ENCODE measurements at places on chromosomes 7 and 10.
A peak's percentile ranks its signal among the peaks of the same experiment; 100 is the strongest.

DNA sequence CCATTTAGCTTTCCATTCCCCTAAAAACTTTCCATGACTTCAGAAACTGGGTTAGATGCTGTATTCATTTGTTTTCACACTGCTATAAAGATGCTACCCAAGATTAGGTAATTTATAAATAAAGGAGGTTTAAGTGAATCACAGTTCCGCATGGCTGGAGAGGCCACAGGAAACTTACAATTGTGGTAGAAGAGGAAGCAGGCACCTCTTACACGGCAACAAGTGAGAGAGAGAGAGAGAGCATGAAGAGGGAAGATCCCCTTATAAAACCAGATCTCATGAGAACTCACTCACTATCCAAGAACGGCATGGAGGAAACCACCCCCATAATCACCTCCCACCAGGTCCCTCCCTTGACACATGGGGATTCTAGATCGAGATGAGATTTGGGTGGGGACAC lies 336.8 kb downstream of the TFEC start:
- DNase-seq = no peak

DNA sequence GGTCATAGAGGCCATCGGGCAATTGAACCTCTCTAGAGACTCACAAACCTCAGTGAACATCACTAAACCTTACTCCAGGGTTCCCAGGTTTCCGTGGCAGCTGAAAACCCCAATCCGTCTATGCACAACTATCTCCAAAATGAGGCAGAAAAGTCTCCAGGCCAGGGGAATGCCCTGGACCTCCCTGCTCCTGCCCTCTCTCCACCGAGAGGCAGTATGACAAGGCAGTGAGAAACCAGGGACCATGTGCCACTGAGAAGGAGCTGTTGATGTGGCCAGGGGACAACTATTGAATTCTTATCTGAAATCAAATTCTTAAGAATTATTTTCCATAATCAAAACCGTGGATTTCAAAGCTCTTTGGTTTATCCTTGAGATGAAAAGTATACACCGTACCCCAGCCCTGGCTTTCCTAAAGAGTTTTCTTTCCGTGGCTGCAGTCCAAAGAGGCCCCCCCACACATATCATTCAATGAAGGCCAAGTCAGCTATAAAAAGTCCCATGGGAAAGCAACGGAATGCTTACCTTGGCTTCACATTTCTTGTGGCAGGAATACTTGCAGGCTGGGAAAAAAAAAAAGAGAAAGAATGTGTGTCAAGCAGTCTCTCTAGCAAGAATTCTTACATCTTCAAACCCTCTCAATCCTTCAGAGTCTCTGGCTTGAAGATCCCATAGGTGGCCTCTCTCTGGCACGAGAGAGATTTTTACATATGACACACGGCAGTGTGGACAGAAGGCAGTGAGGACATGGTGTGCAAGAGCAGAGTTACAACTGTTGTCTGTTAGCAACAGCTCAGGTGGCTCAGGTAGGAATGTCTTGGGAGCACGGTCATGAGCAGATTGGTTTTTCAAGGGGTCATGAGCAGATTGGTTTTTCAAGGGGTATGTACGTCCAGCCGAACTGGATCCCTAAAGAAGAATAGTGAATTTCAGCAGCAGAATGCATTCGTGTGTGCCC lies 75.2 kb downstream of the TNS3 start:
- no peak for DNase-seq

DNA sequence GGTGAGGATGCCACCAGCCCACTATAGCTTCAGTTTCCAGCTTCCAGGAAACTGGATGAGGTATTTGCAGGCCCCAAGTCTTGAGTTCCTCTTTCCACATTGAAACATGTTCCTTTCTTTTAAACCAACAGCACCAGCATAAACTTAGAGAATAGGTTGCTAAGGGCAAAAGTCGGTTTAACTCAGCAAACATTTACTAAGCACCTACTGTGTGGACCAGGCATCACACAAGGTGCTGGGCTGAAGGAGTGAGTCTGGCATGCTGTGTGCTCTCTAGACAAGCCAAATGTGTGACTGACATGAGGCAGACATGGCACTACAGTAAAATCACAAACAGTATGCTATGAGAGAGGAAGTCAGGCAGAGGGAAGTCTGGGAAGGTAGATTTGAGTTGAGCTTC lies 11.0 kb upstream of the RASSF4 start:
- DNase-seq = no peak

DNA sequence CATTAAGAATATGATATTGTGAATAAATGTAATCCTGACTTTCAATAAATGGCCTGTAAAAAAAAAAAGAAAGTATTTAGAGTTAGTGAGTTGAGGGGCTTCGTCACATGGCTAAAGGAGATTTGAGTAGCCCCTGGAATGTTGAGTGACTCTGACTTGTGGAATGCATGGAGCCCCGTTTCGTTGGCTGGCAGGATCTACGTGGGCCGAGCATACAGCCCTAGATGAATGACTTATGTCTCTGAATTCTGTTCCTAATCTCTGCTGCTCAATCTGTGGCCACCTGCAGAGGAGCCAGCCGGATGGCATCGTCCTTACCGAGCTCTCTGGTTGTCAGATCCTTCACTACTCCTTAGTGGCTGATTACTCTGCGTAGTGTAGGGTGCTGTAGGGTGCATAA lies 155.7 kb downstream of the MGMT start:
- DNase-seq = no peak

GRCh38 chr10:80465839-80466590 lies 11.9 kb downstream of the TSPAN14 start:
- peak; percentile 37 for DNase-seq

GRCh38 chr7:70484255-70484654 lies 647.7 kb upstream of the GALNT17 start:
- no peak for DNase-seq

DNA sequence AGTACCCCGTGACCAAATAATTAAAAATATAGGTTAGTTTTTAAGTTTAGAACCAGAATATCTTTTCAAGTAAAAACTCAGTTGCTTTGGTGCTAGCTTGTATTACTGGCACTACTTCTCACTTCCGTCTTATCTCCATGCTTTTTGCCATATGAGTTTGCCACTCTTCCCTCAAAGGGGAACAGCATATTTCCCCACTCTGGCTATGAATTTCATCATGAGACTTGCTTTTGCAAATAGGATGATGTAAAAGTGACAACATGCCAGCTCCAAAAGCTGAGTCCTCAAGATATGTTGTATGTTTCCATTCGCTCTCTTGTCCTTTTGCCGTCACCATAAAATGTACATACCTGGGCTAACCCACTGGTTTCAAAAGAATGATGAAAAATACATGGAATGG lies 178.1 kb upstream of the SEMA3A start:
- no peak for DNase-seq

GRCh38 chr7:5296015-5296610 lies 13.4 kb downstream of the SLC29A4 start:
- no peak for DNase-seq

GRCh38 chr7:80581486-80582260 lies 56.8 kb upstream of the CD36 start:
- no peak for DNase-seq

DNA sequence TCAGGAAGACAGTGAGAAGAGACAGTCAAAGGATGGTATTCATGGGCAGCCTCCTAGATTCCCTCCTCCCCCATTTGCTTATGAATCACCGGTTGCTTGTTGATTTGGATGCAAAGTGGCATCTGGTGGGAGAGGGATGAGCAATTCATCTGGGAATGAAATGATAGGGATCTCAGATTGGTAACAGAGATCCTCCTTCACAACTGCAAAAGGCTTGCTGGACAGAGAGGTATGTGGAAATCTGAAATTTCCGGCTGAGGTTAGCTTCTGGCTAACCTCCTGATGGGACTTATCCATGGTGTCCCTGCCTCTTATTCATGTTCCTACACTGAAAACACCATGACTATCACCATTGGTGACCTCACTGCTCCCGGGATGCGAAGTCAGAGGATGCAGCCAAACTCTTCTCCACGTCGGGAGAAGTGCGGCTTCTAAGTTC lies 48.4 kb upstream of the PODXL start:
- no peak for DNase-seq

DNA sequence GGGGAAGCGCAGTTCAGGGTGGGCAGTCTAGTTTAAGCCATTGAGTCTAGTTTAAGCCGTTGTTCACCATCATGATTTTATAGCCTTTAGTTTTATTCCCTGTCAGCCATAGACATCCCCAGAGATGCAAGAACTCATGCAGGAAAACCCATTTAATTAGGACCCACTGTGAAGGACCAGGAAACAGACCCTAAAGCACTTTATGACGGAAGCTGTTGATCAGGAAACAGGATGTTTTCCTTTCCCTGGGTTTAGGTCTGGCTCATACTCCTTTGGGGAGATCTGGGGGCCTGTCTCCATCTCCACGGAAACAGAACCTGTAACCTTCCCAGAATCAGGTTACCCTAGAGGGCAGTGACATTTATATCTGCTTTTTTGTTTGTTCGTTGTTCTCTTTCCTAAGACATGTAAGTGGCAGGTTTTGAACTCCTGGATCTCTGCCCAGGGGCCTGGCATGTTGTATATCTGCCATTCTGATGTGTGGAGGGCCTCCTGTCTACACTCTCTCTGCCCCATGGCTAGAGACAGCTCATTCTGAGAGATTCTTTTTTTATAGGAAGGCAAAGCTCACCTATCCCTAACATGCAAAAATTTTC lies 657.2 kb upstream of the GALNT17 start:
- DNase-seq = no peak

DNA sequence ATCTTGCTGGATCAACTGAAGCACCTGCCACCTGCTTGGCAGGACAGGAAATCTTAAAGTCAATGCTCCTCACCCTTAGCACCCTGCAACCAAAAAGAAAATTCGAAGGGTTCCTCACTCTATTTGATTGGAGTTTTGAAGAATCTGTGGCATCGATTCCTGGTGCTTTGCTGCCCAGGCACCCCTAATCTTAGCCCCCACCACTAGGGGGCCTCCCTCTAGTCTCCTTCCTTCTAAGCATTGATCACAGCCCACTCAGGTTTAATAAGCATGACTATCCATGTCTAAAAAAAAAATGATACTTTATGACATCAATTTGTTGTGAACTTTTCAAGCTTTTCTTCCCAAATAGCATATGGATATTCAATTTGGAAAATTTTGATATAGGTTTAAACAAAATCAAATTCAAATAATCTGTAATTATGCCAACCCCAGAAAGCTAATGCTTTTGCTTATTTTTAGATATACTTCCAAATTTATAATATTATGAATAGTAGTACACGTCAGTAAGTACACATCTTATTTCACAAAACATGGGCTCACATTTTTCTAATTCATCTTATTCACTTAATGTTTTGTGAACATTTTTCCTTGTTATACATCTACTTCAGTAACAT lies 45.3 kb downstream of the NRG3 start:
- DNase-seq = no peak

- no peak for DNase-seq
These were observed 106.8 kb downstream of the MBL2 start for GRCh38 chr10:52665821-52666220.

DNA sequence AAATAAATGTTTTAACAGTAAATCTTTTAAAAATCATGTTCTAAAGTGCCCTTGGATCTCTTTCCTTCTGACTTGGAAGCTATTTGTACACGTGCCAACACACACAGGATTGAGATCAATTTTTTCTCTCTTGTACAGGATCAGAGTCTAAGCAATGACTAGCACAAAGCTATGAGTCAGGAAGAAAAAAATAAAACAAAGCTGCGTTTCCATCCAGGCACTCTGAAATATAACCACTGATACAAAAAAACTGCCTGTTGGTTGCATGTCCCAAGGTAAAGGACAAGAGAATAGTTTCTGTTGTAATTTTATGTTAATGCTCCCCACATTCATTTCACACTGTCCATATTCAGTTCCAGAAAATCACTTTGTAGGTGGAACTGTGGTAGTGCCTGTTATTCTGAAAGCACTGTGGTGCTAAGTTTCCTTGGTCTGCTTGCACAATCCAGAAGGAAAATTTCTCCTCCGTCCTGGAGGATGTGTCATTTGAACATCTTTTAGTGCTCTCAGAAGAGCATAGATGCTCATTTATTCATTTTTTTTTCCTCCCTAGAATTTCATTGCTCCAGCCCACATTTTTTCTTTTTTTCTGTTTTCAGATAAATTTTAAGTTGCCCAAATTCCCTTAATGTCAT lies 113.4 kb downstream of the PLXDC2 start:
- no peak for DNase-seq
